Cardiac septum (tissue), 1 donor: ENCODE measurements at places on chromosomes 2 and 18.

GRCh38 chr2:225042800-225043167, 516 bp upstream of the DOCK10 start:
- no peak for DNase-seq

- DNase-seq, result no peak
Observed at GRCh38 chr2:156541706-156542105, 105.5 kb downstream of the GPD2 start.

DNA sequence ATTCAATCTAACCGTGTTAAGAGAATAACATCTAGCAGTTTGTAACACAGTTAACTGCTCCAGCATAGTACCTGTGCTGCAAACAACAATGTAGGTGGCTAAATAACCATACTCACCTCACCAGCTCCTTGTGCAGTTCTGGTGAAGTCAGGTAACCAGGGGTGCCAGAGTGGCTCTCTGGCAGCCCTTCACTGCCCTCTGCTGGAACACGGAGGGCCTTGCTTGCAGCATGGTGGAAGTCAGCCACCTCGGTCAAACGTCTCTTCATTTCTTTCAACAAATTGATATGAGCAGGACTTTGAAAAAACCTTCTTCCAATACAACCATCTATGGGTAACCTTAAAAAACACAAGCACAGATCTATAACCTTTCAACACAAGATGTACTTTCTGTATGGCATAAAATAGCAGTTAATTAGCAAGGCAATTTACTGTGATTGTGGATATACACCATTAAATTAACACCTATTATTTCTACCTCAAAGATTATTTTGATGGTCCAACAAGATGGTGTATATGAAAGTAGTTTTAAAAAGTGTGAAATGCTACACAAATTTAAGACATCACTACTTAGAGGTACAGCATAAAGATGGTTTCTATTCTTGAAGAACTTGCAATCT, 56.6 kb downstream of the EPG5 start:
- DNase-seq, result no peak

DNA sequence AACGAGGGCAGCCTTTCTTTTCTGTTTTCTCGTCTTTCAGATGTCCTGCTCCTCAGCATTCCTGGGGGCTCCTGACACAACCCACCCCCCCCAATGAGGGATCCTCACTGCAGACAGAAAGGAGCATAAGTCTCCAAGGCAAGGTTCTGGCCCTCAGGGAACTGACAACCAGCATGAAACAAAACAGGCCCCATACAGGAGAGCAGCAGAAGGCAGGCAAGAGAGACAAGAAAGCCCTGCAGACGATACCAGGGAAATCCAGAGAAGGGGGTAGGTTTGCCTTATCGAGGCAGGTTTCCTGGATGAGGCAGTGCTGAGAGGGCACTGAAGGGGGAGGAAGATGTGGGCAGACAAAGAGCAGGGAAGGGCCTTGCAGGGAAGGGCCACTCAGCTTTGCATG, 103.9 kb upstream of the EPAS1 start:
- DNase-seq, result no peak

DNA sequence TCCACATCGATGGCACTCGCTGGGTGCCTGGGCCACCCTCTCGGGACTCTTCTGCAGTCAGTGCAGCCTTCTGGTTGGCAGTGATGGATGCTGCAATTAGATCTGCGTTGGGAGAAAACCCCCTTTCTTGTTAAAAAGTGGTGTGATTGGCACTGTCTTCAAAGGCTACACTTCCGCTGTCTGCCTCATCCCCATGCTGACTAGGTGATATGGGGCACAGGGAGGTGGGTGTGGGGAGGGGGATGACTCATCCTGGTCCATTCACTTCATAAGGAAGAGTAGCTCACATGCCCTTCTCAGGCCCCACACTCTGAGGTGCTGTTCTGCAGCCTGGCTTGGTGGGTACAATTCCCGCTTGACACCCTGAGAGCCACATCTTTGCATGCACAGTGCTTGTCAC, 77.4 kb downstream of the THNSL2 start:
- DNase-seq, result no peak

- DNase-seq, result peak; percentile 73
Observed at GRCh38 chr18:13451661-13452387, 233.3 kb downstream of the LDLRAD4 start.

DNA sequence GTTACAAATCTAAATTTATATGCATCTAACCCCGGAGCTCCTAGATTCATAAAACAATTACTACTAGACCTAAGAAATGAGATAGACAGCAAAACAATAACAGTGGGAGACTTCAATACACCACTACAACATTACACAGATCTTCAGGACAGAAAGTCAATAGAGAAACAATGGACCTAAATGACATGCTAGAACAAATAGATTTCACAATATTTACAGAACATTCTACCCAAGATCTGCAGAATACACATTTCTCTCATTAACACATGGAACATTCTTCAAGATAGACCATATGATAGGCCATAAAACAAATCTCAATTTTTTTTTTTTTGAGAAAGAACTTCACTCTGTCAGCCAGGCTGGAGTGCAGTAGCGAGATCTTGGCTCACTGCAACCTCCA, 37.8 kb downstream of the COPS9 start:
- DNase-seq, result no peak

GRCh38 chr18:25230658-25231326, 121.2 kb downstream of the ZNF521 start:
- peak; percentile 85 for DNase-seq

DNA sequence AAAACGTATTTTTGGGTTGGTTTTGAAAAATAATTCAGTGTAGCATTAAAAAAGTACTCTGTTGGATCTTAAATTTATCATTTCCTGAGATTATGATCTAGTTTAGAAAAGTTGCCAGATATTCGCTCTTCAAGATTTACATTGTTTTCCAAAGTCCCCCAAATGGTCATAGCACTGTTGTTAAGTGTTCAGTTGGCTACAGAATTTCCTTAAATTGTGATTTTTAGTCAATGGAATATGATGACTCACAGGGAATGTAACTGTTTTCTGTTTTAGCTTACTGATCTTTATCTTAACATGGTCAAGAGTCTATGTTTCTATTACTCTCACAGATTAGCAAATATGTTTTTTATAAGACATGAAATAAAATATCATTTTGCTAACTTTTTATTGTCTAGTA, 23.2 kb downstream of the PLCL1 start:
- no peak for DNase-seq

DNA sequence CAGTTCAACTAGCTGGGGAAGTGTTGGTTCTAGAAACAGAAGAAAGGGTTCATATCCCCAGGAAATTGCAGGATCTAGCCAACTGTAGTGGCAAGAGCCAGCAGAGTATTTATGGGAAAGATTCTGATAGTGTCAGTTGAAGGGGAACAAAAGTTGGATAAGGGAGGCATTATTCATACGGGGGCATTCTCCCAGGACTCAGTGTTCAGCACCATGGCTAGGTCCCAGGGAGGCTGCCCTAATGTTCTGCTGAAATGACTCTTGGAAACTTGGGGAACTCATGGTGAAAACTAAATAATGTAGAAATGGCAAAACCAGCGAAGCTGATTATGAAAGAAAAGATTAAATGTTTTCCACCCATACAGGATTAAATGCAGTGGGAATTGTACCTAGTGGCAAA, 543.7 kb downstream of the TRIB2 start:
- no peak for DNase-seq

DNA sequence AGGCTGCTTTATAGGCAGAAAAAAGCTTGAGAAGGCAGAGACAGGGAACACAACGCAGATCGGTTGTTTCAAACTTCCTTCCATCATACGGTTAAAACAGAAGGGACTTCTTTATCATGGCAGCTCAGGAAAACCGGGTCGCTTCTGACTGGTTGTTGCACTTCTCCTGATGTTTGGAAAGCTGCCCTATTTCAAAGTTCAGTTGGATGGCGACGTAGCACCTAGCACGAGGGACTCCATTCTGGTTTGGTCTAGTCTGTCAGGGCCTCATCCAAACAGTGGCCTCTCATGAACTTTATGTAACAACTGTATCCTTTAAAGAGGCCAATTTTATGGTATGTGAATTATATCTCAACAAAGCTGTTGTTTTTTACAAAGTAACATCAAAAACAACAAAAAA, 210.1 kb upstream of the RAB12 start:
- no peak for DNase-seq

GRCh38 chr2:33528441-33528950, 52.0 kb downstream of the RASGRP3 start:
- DNase-seq, result no peak

- DNase-seq, result no peak
Observed at GRCh38 chr2:86439879-86440630, 1.1 kb upstream of the KDM3A start.

- no peak for DNase-seq
Observed at GRCh38 chr2:144615866-144616565, 96.1 kb upstream of the ZEB2 start.

GRCh38 chr2:15272942-15273341, 288.2 kb downstream of the NBAS start:
- DNase-seq, result no peak

GRCh38 chr2:176317199-176317598, 48.0 kb downstream of the MTX2 start:
- no peak for DNase-seq

GRCh38 chr2:54613794-54614257, 109.6 kb upstream of the EML6 start:
- DNase-seq, result no peak

DNA sequence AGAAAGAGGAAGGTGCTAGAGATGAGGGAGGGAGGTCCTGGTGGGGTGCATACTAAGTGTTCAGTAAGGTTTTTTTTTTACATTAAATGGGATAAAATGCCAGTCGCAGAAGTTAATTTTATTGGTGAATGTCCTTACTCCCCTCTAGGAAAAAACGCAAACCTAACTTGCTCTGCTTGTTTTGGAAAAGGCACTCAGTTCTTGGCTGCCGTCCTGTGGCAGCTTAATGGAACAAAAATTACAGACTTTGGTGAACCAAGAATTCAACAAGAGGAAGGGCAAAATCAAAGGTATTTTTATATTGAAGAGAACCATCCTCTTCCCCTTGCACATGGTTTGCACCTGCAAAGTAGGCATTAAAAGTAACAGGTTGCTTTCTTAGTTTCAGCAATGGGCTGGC, 12.7 kb upstream of the IL18R1 start:
- no peak for DNase-seq

- peak; percentile 58 for DNase-seq
Observed at GRCh38 chr2:15956751-15957736, 16.7 kb downstream of the MYCN start.

DNA sequence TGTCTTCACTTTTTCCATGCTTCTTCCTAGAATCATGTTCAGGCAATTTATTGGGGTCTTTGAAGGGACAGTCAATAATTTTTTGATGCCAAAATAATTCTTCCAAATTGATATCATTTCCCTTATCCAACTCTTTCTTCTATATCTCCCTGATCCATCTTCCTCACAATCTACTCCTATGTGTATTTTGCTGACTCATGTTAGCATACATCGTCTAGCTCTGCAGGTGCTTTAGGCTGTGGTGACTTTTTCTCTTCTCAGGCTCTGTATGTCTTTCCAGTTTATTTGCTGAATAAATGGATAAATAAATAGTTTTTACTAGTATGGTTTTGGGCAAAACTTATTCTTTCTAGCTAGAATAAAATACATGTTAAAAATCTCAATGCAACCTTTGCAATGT, 1650.9 kb upstream of the TMEFF2 start:
- DNase-seq, result no peak

DNA sequence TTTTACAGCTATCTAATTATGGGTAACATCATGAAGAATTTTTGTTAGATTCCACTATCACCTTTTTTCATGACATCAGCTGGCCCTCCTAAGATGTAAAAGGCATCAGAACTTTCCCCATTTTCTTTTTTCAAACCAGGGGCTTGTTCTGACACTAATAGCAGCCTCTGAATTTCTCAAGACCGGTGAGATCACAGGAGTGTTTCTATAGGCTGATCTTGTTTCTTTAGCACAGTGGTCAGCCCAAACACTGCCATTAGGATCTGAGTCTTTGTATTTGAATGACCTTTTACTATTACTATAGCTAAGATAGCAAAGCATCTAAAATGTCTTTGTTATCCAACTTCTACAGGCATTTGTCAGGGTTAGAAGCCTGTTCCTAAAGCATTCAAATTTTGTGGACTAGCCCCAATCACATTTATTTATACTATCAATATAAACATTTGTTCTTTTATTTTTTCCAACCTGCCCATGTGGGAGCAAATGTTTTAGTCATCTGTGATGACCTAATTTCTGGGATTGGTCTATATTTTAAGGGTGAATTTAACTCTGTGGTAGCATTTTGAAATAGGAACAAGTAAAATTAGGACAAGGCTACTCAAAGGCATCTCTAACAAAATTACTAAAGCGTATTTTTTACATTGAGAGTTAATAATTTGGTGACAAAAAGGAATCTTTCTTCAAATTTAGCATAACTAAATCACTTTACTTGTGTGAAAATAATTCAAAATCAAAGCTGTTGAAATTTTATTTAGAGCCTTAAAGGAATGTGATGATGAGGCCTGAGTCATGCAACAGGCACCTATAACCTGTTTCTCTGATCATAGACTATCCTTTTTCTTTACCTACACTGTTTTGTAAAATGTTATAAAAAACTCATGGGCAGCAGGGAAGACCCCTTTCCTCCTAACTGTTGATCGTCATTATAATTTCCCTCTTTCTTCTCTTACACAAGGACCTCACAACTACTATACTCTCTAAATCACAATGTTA, 39.3 kb downstream of the ZAP70 start:
- DNase-seq, result no peak

DNA sequence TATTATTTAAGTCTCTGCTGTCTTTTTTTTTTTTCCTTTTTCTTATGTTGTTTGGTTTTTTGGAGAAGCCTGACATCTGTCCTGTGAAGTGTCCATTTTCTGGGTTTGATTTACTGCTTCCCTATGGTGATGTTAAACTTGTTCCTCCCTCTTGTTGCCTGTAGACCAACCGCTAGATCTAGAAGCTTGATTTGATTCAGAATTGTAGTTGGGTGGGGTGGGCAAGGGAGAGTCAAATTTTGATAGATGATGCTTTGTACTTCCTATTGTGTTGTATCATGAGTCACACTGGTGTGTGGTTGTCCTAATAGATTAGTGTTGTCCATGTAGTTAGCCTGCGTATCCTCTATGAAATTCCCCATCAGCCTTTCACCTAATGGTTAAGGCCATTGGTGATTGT, 35.4 kb downstream of the CAB39 start:
- no peak for DNase-seq

DNA sequence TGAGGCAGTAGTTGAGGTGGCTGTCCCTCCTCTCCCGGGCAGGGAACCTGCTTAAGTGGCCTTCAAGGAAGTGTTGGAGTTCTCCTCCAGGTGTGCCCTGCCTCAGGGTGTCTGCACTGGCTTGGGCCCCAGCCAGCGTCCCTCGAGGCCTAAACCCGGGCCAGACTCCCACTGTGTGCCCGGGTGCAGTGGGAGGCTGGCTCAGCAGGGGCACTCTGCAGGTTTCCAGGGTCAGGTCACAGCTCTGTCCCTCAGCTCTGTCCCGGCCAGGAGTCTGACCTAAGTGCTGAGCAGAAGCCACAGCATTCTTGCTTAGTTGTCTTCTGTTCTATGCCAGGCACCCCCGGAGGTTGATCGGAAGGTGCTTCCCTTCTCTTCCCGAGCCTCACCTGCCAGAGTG, 69.0 kb upstream of the OTOS start:
- DNase-seq, result peak; percentile 50

DNA sequence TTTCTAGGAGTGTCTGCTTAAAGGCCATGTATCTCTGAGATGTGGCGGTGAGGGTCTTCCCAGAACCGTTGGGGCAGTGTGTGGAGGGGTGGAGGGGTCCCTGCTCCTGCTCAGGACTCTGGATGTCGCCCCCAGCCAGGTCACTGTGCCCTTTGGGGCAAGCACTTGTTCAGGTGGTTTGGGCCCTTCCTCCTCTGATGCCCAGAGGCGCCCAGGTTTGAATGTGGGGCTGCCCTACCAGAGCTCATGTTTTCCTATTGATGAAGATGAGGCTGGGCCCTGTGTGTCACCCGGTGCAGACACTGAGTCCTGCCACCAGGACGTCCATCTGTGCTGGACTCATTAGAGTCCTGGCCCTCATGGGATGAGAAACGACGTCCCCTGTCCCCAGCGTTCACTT, 14.3 kb upstream of the PER2 start:
- DNase-seq, result no peak
